ENCODE measurements at places on chromosomes 5 and 9. TPM values are rescaled to one million over a fixed set of nuclear protein-coding genes. Genes with fewer than 3 reads are reported as not detected.

GRCh38 chr5:122413722-122414121 is 101.7 kb downstream of the SNCAIP start:
- no peak for DNase-seq

- no peak for DNase-seq
Observed at GRCh38 chr5:58855851-58856739, 273.2 kb downstream of the RAB3C start.

DNA sequence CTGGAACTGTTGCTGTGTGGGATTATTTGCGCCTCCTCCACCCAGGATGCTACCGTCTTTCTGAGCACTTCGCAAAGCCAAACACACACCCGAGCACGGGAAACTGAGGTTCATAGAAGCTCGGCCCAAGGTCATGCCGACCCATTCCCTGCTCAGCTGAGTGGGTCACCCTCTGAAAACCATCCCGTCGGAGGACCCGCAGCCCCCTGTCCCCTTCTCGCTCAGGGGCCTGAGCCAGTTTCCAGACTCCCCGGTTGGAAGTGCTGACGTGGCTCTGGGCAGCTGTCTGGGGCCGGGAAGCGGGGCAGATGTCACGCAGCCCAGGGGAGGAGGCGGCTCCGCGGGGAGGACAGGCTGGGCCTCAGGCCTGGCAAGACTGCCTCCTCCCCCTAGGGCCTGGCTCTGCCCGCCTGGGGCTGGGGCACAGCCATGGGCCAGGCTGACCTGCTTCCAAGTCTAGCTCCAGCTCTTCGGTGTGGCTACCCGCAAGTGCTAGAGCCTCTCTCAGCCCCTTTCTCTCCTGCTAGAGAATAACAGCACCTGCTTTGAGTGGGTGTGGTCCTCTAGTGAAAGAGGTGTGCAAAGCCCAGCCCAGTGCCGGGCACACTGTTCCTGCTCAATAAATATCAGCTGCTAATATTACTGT is 9.9 kb upstream of the CXXC5 start:
- DNase-seq = peak; percentile 79

Gene DRD1
- total RNA-seq = 1.5 TPM

DNA sequence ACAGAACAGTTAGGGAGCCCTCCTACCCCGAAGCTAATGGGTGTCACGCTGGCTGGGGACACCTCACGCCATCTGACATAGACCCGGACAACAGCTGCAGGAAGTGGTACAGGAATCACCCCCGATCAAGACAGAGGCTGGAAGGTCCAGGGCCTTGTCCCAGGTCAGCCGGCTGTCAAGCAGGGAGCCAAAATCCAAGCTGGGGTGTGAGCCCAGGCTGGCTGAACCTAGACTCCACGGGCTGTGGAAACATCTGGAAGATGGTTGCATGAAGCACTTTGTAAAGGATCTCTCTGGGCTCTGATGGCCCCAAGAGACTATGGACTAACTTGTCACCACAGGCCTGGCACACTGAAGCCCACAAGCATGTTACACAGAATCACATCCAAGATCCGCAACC is 68.9 kb upstream of the STXBP1 start:
- no peak for DNase-seq

Gene TEX48
- total RNA-seq = not detected

DNA sequence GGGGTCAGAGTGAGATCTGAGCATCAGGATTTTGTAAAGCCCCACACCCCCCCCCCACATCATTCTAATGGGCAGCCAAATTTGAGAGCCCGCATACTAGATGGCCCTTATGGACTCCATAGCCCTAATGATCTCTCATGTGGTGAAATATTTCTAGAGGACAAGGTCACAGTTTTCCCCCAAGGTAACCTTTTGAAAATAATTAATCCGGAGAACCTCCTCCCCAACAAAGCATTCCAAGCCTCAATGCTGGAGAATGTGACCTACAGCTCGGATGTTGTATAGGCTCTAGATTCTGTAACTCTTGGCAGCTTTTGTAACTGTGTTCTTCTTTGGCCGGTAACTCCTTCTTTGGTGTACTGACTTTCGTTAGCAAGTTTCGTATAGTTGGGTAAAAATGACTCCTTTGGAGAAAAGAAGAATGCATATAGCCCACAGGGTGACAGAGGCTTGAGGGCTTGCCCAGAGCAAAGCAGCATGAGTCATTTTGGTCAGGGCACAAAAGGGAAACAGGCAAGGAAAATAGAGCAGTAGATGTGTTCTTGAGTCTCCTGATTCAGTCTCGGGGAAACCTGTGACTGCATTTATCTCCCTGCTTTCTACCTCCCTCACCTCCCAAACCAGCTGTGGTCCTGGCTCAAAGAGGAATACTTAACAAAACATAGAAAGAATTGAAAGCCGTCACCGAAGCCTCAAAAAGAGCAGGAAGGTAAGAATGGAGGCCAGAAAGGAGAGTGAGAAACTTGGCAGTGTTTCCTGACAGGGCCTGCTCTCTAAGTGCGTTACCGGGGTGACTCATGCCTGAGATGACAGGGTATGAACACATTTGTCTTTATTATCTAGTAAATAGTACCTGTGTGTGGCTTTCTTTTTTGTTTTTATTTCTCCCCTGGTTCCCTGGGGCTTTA is 6.6 kb upstream of the XPA start:
- no peak for DNase-seq

Gene TUBB4B
- 163 TPM for total RNA-seq

- DNase-seq = no peak
Observed at GRCh38 chr9:131605770-131606590, 60.7 kb downstream of the PRRT1B start.

- no peak for DNase-seq
Observed at GRCh38 chr5:109721741-109722140, 32.0 kb downstream of the MAN2A1 start.

DNA sequence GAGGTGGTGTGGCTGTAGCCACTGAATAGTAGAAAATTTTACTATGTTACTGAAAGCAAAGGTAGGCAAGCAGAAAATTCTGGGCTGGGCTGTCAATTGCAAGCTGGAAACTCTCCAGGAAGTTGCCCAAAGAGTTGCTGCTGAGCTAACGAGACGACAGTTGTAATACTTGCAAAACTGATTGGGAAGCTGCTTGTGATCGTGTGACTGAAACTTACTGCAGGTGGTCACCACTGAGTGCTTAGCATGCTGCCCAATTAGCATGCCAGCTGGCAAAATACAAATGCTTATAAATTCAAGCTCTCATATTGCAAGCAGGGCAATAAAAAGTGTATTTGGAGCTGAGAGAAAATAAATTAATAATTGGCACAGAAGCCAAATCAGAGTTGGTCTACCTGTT is 758.5 kb upstream of the EDIL3 start:
- DNase-seq = peak; percentile 1

GRCh38 chr5:169946743-169947295 is 33.5 kb downstream of the INSYN2B start:
- peak; percentile 60 for DNase-seq

Gene SSNA1
- 40.8 TPM for total RNA-seq

- no peak for DNase-seq
Observed at GRCh38 chr9:117411547-117411946, 3.3 kb downstream of the ASTN2 start.

Gene SOX30
- total RNA-seq = not detected

DNA sequence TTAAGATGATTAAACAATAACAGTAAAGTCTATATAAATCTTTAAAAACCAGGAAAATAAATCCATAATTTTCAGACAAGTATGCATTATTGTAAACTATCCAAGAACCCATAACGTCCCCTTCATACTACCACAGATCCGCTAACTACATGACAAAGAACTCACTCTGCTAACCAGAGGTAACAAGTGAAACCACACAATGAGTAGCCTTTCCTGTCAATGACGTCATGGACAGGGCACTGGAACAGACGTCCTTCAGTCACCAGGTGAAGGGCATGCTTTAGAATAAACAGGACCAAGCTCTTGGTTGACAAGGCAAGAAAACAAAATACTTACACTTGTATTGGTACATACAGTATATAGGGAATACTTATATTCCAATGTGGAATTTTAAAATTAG is 45.2 kb downstream of the RNF130 start:
- DNase-seq = no peak

Gene SLC36A2
- not detected for total RNA-seq

Gene ANKDD1B
- 9.4 TPM for total RNA-seq

DNA sequence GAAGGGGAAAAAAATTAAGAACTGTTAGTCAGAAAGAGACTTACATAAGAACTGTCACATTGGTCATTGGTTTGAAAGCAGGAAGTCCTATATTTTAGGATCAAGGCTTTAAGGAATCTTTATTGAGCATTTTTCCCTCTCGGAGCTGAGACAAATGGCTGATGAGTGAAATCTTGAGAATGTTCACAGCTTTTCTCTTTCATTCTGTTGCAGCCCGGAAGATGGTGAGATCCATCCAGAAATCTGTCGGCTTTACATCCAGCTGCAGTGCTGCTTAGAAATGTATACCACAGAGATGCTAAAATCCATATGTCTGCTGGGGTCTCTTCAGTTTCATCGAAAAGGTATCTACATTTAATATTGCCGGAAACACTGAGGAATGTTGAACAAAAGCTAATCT is 69.7 kb downstream of the RGS7BP start:
- no peak for DNase-seq

- peak; percentile 3 for DNase-seq
Observed at GRCh38 chr9:119375892-119376291, 6.7 kb upstream of the BRINP1 start.

Gene DMXL1
- 125 TPM for total RNA-seq

DNA sequence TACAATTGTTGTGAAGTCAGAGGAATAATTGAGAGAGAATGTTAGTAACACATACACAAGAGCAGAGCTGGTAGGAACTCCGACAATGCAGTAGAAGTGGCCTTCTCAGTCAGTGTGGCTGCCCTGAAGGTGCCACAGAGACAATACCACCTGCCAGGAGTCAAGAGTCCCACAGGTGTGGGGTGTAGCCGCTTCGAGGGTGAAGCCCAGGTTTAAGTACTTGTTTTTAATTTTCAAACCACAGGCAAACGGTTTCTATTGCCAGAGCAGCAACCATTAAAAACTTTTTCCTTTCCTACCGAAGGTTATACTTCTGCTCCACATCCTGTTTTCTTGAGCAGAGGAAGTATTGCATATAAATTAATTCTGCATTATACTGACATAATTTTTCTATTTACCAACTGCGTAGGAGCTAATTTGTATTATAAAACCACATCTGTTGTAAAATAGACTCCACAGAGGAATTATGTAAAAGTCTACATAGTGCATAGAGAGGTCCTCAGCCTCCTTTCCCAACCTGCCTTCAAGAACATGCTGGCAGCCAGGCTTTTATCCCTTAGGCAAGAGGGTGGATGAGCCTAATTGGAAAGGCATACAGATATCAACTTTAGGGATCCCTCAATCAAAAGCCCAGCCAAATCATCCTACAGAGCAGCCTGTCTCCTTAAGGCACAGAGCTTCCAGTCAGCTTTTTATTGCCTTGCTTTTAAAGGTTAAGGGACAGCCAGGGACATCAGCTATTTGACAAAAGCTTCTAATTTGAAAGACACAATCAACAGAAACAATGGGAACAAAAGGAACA is 12.9 kb upstream of the ACTBL2 start:
- no peak for DNase-seq

DNA sequence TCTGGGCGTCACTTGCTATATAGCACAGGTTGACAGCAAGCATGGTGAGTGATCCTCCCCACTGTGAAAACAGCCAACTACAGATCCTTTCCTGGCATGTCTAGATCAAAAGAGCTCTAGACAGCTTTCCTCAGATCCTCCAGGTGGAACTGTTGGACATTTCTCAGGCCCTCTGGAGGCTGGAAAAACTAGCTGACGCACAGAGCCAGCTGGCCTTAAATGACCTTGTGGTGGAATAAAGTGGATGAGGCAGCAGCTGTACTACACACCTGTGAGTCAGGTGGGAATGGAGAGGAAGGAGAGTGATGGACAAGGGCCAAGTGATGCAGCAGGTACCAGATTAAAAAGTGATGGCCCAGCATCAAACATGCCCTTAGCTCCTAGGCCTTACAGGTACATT is 172.7 kb downstream of the TRIM32 start:
- DNase-seq = no peak

- DNase-seq = no peak
Observed at GRCh38 chr5:96080557-96080956, 118.9 kb upstream of the ELL2 start.

Gene ABHD17B
- 37.7 TPM for total RNA-seq

Gene C5orf58
- not detected for total RNA-seq

GRCh38 chr9:136604823-136605525 is 57.7 kb upstream of the EGFL7 start:
- peak; percentile 59 for DNase-seq

Gene CMBL
- 14.6 TPM for total RNA-seq

Gene PCDHB7
- 2.8 TPM for total RNA-seq

- no peak for DNase-seq
Observed at GRCh38 chr9:108631496-108632285, 224.1 kb downstream of the ACTL7B start.

Gene NRARP
- 10.8 TPM for total RNA-seq

- no peak for DNase-seq
Observed at GRCh38 chr5:110413856-110414255, 312.6 kb downstream of the TMEM232 start.

Gene PCDHAC2
- total RNA-seq = 13.8 TPM

Gene SLC12A2
- total RNA-seq = 87.1 TPM

Gene FBN2
- total RNA-seq = 13.1 TPM

- no peak for DNase-seq
Observed at GRCh38 chr5:13510616-13511015, 433.9 kb downstream of the DNAH5 start.

Gene CACNA1B
- 0.20 TPM for total RNA-seq

Gene PCDHGB7
- total RNA-seq = 16.6 TPM

Gene NR2F1
- 57.3 TPM for total RNA-seq

GRCh38 chr9:78746010-78746409 is 449.1 kb downstream of the PSAT1 start:
- peak; percentile 41 for DNase-seq

Gene TSPAN17
- total RNA-seq = 37.4 TPM

DNA sequence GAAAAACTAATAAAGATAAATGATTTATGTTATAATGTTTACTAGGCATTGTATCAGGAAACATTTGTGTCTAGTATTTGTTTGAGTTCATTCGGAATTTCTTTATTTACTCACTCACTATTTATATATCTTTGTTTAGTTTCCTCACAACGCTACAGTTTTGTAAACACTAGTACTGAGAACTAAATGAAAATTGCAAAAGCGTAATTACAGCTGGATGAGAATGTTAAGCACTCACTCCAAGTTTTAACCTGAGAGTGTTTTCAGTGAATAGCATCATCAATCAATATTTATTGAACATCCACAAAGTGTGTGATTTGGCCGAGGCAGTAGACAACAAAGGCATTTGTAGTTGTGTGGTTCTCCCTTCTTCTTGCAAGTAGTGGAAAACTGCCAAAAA is 969.6 kb upstream of the DMAC1 start:
- DNase-seq = no peak

- DNase-seq = no peak
Observed at GRCh38 chr5:57072218-57072892, 101.5 kb upstream of the GPBP1 start.

- no peak for DNase-seq
Observed at GRCh38 chr5:149386166-149386565, 7.1 kb upstream of the IL17B start.

GRCh38 chr5:14445576-14446290 is 135.9 kb upstream of the OTULINL start:
- DNase-seq = peak; percentile 52

Data from lung (tissue), 17 donors.